SK-N-SH (cell line): ENCODE measurements at places on chromosomes 1 and 21.

DNA sequence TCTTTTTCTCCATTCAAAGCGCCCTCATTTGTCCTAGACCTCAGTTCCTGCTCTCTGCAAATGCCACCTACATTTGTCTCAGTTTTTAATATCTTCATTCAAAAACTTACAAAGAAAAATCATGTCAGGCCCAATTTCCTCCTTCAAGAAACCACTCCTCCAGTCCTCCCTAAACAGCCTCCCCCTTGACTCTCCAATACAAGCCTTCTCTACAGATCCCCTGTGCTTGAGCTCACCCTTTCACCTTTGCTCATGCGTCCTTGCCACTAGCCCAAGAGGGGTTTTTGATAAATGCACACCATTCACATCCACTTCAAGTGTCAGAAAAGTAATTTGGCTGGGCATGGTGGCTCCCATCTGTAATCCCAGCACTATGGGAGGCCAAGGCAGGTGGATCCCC lies 140.6 kb downstream of the RERE start:
- DNase-seq, result no peak

GRCh38 chr1:53728702-53729455 lies 10.1 kb downstream of the GLIS1 start:
- no peak for DNase-seq

DNA sequence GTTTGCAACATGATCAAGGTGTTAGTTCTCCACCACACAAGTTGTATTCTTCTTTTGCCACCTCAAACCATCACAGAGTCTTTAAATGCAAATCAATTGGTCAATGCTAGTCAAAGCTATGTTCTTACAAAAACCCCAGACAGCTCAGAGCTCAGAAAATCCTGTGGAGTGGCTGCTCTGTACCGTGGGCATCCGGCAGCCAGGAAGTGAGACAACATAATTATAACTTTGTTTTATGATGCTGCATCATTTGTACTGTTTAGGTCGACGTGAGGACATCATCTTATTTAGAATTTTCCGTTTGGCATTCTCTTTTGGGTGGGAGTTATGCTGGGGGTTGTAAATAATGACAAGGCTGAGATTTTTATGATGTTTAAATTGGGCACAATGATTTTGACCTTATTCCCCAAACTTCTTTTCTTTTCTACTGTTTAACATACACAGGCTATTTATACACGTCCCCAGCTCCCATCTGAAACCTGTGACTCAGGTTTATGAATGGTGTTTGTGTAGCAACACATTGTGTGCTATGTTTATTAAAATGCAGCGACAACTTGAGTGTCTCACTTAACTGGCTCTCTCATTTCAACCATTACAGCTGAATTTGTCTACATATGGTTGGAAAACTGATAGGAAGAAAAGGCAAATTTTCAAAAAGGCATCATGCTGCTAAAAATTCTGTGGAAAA lies 124.0 kb downstream of the CNIH3 start:
- no peak for DNase-seq

GRCh38 chr1:163094182-163094581 lies 25.0 kb downstream of the RGS4 start:
- no peak for DNase-seq

DNA sequence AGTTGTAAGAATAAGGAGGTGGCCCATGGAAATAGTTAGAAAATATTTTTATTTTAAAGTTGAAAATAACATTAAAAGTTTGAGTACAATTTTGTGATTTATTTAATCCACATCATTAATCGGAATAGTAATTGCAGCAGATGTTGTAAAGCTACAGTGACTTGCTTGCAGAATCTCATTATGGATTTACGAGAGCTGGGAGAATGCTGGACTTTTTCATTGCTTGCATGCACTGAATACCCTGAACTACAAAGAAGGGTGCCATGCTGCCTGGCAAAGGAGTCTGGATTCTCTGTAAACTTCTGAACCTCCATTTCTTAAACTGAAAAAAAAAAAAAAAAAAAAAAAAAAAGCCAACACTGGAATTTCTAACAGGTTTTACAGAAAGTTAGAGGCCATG lies 26.5 kb downstream of the WDR64 start:
- no peak for DNase-seq

DNA sequence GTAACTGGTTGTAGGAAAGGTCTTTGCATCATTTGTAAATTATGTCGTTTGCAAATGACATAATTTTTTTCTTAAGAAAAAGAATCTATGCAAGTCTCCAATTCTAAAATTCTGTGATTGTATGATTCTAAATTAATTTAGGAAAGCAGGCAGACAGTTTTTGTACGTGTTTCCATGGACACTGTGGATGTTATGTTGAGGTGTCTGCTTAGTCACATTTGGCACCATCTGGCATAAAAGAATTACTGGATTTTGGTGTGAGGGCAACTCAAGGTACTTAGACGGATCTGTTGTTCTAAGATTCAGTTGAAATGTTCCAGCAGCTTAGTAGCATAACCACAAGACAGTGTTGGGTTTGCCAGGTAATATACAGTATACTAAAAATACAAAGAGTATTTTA lies 42.5 kb downstream of the C1orf21 start:
- DNase-seq, result no peak
